ENCODE measurements at places on chromosomes 6 and 20.
A peak's percentile ranks its signal among the peaks of the same experiment; 100 is the strongest.

DNA sequence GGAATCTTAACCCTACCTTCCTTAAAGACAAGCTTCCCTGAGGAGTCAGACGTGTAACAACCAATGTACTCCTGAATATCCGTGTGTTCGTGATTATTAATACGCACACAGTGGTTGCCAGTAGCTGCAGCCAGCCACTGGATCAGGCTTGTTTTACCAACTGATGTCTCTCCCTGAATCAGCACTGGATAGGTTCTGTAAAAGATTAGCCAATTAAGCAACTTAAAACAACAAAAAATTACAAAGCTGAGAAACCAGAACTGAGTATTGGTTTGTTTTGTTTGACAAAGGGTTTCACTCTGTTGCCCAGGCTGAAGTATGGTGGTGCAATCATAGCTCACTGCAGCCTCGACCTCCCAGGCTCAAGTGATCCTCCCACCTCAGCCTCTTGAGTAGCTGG is 69.3 kb downstream of the MDN1 start:
- DNase-seq = peak; percentile 57

GRCh38 chr6:75337835-75338580 is 53.4 kb upstream of the TMEM30A start:
- DNase-seq = no peak

GRCh38 chr6:104632588-104632987 is 227.1 kb downstream of the HACE1 start:
- DNase-seq = no peak

GRCh38 chr6:97864366-97864765 is 581.4 kb upstream of the MMS22L start:
- DNase-seq = no peak

- DNase-seq = no peak
Measured at GRCh38 chr20:64106435-64106961, 867 bp downstream of the NPBWR2 start.

GRCh38 chr6:226516-227073 is 65.7 kb upstream of the DUSP22 start:
- no peak for DNase-seq

DNA sequence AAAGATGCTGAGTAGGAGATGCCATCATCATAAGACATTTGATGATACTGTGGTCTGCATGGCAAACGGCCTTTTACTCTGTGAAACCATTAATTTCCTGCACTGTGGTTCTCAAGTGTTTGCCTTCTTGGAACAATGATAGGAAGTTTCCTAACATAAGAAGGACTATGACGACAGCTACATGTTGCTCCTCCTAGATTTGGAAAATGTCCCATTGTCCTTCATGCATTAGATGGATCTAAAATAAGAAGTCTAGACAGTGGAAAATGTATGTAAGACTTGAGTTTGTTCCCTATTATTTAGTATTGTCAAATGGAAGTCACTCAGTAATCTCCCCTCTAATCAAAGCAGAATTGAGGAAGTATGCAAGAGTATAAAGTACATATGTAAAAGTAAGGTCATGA is 98.5 kb upstream of the TMEM170B start:
- no peak for DNase-seq

DNA sequence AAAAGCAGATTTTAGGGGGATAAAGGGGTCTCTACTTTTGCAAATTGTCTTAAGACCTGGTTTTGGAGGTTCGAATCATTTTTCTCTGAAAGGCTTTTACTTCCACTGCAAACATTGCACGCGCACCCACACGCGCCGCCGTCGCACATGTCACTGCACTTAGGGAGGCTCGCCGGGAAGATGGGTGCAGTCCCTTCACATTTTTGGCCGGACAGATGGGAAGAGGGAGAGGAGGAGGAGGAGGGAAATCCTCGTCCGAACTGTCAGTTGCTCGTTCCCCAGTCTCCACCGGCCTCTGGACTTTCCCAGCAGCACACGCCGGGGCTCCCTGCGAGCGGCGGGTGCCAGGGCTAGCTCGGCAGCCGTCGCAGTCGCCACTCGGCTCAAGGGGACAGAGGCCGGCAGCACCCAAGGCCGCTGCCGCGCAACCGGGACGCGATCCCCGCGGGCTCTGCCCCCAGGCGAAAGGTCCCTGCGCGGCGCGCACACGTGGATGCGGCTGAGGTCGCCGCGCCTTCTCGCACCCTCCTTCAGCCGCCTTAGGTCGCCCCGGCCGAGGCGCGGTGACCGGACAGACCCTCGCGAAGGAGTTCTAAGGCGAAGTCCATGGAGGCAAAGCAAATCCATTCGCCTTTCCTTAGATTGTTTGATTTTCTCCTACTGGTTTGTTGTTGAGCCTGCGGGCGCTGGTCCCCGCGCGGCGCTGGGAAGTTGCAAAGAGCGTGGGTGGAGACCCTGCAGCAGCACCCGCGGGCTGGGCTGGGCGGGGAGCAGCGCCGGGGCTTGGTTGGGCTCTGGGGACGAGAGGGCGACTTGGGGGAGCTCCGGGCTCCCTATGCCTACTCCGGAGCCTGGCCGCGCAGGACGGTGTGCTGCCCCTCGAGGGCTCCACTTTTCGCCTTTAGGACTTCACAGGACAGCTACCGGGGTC is 1.2 kb downstream of the MYB start:
- DNase-seq = no peak

DNA sequence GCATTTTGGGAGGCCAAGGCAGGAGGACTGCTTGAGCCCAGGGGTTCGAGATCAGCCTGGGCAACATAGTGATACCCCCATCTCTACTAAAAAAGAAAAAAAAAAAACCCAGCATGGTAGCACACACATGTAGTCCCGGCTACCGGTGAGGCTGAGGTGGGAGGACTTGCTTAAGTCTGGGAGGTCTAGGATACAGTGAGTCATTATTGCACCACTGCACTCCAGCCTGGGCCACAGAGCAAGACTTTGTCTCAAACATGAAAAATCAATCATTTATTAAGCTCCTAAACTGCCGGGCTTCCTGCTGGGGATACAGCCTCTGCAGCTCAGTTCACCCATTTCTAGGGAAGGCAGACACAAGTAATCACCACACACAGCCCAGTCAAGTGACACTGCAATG is 7.3 kb upstream of the USP45 start:
- peak; percentile 82 for DNase-seq

GRCh38 chr6:46606338-46606737 is 46.3 kb downstream of the CYP39A1 start:
- DNase-seq = peak; percentile 21

DNA sequence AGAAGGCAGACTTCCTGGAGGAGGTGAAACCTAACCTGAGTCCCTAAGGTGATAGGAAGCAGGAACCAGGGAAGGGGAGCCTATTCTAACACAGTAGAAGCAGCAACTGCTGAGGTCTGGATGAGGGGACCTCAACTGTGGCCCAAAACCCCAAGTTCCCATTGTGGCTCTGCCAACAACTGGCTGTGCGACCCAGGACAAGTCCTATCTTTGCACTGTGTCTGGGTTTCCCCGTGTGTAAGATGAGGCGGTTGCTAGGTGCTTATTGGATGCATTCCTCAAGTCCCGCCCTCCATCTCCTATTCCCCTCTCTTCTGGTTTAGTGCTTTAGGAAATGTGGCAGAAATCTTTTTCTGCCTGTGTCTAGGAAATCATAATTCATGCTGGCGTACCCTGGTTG is 52.2 kb upstream of the TTPAL start:
- no peak for DNase-seq

- no peak for DNase-seq
Measured at GRCh38 chr20:14711652-14712051, 374.2 kb upstream of the FLRT3 start.

GRCh38 chr6:39054577-39055142 is 6.1 kb downstream of the GLP1R start:
- DNase-seq = no peak

All from kidney glomerular epithelial cell (primary cell).